Hippocampal formation (tissue), 2 donors: ENCODE measurements at places on chromosomes 3 and 15.

GRCh38 chr3:147200545-147200944, 205.8 kb downstream of the ZIC4 start:
- DNase-seq = no peak

DNA sequence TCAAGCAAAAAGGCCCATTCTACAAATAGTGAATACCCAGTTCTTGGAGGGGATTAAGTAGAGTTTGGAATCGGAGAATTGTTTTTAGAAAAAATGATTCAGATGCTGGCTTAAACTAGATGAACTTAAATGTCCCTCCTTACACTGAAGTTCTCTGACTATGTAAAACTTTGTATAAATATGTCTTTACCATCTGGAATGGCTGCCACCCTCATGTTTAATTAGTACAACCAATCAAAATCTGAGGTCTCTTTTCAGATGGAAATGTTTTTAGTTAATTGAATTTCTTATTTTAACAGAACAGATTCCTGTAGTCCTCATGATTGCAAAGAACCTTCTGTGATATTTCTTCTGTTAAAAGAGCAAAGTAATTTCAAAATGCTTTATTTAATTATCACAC, 94.8 kb downstream of the CADM2 start:
- no peak for DNase-seq

- no peak for DNase-seq
Measured at GRCh38 chr3:61237858-61238257, 13.4 kb downstream of the FHIT start.

GRCh38 chr15:75347222-75348033, 589 bp downstream of the NEIL1 start:
- peak; percentile 66 for DNase-seq

GRCh38 chr15:70321172-70321819, 223.6 kb upstream of the TLE3 start:
- no peak for DNase-seq

DNA sequence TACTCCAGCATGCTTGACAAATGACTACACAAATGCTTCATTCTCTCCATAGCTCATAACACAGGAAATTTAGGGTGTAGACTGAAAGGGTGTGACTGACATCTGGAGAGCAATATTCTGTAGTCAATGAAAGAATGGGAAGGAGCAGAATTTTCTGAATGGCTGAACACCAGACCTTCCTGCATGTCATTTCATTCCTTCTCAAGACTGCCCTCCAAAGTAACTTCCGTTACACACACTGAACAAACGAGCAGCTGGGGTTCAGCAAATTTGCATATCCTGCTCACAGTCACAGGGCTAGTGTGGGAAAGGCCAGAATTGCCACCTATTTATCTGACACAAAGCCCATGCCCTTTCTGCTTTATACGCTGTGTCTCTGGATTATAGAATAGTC, 325.0 kb upstream of the CFAP20DC start:
- no peak for DNase-seq

GRCh38 chr3:100045696-100046095, 68.6 kb downstream of the FILIP1L start:
- no peak for DNase-seq

- peak; percentile 39 for DNase-seq
Measured at GRCh38 chr3:171829841-171830517, 13.2 kb upstream of the TMEM212 start.

- DNase-seq = no peak
Measured at GRCh38 chr3:173065543-173065981, 75.5 kb downstream of the SPATA16 start.

DNA sequence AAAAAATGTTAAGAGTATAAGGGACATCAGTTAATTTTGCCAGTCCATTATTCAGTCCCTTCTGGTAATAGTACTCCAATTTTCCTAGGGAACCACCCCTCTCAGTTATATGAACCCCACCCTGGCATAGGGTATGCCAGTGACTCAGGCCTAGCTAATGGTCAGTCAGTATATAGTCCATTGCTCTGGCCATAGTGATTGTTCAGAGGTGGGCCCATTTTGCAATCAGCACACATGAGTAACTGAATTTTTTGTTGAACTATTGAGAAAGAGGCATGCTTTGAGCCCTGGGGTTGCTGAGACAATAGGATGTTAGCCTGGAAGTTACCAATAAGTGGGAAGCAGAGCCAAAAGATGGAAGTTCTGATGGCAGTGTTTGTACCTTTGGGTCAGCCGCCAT, 4.1 kb downstream of the LRCH3 start:
- no peak for DNase-seq

DNA sequence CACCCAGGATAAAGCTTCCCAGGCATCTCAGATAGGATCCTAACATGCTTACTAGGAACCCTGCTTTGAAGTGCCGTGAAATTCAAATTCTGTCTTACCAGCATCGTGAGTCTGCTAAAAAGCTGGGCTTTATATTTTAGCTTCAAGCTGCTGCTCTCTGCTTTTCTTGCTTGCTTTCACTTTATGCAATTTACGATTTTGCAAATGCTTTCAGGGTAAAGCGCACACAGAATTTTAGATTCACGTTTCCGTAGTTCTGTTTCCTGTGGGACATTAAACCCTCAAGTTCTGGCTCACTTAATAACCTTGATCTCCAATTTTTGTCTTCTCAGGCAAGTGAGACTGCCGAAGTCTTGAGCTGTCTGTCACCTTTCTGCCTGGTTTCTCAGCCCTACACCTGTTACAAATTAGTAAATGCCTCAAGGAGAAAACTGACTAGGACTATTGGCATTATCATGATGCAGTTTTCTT, 170.5 kb upstream of the TGFBR2 start:
- DNase-seq = no peak

DNA sequence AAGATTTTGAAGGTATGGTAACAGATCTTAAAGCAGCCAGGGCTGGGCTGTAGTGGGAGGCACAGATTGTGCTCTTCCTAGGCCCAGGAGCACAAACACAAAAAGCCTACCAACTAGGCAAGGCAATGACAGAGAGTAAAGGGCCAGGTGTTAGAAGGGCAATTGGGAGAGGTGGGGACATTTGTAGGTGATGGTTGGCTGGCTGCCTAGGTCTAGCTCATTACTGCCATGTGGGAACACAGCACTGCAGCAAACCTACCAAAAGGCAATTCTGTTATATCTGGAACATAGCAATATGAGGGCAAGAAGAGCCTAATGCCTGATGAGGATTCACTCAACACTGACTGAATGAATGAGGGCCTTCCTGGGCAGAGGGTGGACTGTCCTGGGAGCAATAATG, 30.4 kb downstream of the ARHGEF3 start:
- no peak for DNase-seq

GRCh38 chr15:25179673-25180511, 225.1 kb downstream of the SNRPN start:
- no peak for DNase-seq

GRCh38 chr3:177934001-177934891, 602.0 kb upstream of the KCNMB2 start:
- DNase-seq = no peak

DNA sequence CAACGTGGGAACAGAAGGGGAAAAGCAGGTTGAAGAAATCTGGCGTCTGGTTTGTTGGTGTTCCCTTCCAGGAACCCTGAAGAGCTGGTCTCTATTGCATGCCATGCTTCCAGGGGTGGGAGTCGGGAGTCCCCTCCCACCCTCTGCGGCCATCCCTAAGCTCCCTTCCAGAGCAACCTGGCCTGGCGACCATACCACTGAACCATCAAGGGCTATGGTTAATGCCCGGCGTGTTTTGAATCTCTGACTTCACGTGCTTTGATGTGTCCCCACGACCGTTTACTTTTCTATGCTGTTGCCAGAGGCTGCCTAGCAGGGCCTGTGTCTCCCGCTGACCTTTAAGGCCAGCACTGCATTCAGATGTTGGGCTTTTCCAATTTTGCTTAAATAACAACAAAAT, 696 bp upstream of the SNRK start:
- DNase-seq = no peak

GRCh38 chr15:78810362-78811123, 721 bp downstream of the ADAMTS7 start:
- no peak for DNase-seq

- DNase-seq = peak; percentile 28
Measured at GRCh38 chr3:64187065-64187959, 38.0 kb downstream of the PRICKLE2 start.

GRCh38 chr3:53202331-53203015, 41.5 kb downstream of the PRKCD start:
- DNase-seq = no peak

DNA sequence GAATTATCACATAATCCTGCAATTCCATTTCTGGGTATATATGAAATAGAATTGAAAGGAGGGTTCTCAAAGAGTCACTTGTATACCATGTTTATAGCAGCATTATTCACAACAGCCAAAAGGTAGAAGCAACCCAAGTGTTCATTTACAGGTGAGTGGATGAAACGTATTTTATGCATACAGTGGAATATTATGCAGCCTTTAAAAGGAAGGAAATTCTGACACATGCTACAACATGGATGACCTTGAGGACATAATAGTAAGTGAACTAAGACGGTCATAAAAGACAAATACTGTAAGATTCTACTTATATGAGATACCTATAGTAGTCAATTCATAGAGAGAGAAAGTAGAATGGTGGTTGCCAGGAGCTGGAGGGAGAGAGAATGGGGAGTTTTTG, 110.8 kb upstream of the LIPC start:
- no peak for DNase-seq

GRCh38 chr3:21718943-21719591, 31.9 kb downstream of the ZNF385D start:
- DNase-seq = no peak

DNA sequence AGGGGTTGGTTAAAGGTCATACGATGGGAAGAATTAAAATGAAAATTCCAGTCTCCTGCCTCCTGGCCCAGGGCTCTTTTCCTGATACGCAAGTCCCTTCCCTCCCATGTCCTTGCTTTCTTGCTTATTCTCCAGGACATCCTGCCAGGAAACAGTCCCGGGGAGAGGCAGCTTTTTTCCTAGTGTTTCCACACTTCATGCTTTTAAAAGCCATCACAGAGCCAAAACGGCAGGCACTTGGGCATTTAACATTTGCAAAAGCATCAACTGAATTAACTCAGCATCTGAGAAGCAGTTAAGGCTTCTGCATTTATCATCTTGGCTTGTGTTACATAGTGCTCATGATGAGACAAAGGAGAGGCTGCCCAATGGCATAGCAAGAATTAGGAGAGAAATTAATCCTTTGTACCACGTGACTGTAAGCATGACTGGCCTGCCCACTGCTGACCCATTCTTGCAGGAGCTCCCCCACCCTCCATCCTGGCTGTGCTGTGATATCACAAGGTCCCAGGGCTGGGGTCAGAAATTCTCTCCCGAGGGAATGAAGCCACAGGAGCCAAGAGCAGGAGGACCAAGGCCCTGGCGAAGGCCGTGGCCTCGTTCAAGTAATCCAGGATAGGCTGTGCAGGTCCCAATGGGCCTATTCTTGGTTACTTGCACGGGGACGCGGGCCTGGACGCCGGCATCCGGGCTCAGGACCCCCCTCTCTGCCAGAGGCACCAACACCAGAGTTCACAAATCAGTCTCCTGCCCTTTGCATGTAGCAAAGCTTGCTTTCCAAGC, 21.6 kb upstream of the VILL start:
- no peak for DNase-seq

GRCh38 chr15:70530503-70530902, 232.9 kb downstream of the UACA start:
- no peak for DNase-seq

- DNase-seq = no peak
Measured at GRCh38 chr3:131807822-131808221, 227.0 kb downstream of the CPNE4 start.

GRCh38 chr3:143070977-143071551, 48.5 kb upstream of the CHST2 start:
- DNase-seq = no peak

GRCh38 chr3:13202744-13203397, 129.6 kb upstream of the IQSEC1 start:
- no peak for DNase-seq

DNA sequence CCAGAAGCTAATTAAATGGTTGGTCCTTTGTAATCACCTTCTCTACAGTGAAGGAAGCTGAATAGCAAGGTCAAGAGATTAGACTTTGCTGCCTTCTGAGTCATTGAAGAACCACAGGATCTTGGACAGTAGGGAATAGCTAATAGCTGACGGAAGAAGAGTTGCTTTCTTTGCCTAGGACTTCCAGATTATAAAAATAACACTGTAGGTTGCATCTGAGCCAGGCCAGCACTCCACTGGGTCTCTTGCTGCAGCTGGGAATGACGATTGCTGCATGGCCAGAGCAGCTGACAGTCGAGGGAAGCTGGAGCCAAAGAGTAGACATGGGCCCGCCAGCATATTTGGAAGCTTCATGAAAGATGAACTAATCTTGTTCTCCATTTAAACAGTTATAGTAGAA, 81.5 kb upstream of the KCNMB2 start:
- no peak for DNase-seq

- DNase-seq = no peak
Measured at GRCh38 chr3:102124704-102125103, 275.4 kb downstream of the NFKBIZ start.

- DNase-seq = no peak
Measured at GRCh38 chr3:43378066-43378935, 92.0 kb downstream of the SNRK start.

- DNase-seq = no peak
Measured at GRCh38 chr3:66478960-66479359, 21.9 kb downstream of the LRIG1 start.

DNA sequence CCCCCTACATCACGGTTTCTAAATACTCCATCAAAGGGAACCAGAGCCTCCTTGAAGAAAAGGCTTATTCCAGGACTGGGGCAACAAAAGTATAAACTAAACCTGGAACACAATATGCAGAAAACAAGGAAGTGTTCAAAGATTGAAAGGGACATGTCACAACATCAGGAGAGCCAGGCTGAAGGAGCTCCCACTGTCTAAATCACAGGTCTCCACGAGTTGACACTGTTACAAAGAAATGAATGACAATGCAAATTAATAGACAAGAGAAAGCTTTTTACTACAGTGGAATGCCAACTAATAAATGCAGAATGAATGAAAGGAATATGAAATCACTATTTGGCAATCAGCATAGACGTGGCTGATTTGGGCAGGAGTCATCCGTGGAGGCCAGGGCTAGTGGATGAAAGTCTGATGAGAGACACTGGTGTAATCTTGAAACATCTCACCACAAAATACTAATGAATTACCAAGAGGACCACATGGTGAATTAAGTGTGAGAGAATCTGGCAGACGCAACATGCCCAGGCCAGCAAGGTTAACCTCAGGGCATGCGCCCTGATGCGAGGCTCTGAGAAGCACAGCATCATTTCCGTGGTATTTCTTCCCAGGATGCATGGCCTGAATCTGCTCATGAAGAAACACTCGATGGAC, 123.8 kb upstream of the TJP1 start:
- no peak for DNase-seq

GRCh38 chr15:41690636-41691035, 30.4 kb downstream of the MGA start:
- DNase-seq = no peak

- DNase-seq = no peak
Measured at GRCh38 chr3:140467796-140468315, 210.0 kb upstream of the TRIM42 start.
